Stromal cell of bone marrow (primary cell): ENCODE measurements at places on chromosomes 11 and 22.

DNA sequence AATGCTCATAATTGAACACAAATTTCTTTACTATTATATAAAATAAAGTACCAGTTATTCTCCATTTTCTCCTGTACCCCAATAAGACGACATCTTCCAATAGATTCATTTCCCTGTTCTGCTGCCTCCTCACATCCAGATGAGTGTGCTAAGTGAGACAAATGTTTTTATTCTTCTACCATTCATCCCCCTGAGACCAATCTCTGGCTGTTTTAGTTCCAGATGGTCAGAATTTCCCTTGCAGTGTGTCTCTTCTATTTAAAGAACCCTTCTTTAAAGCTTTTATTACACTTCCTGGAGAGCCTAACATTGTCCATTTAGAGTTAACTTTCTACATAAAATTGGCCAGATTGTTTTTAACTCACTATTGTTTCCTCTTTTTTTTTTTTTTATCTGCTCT lies 41.2 kb upstream of the GLYATL1 start:
- peak; percentile 53 for DNase-seq

- no peak for DNase-seq
These were observed 11.4 kb upstream of the MPPED1 start for GRCh38 chr22:43400449-43400848.

- peak; percentile 93 for DNase-seq
These were observed at the start of gene NEAT1 for GRCh38 chr11:65422633-65423515. Gene NEAT1 (plus strand): TSS chr11:65422798.

- no peak for DNase-seq
These were observed 75.9 kb upstream of the WNT11 start for GRCh38 chr11:76282172-76282571.

GRCh38 chr22:50473855-50474671 lies 772 bp downstream of the SBF1 start:
- DNase-seq = peak; percentile 21

GRCh38 chr11:65834202-65834601 lies 439 bp downstream of the SNX32 start:
- DNase-seq = no peak

GRCh38 chr22:22884010-22884887 lies 3.4 kb upstream of the IGLL5 start:
- DNase-seq = peak; percentile 34

DNA sequence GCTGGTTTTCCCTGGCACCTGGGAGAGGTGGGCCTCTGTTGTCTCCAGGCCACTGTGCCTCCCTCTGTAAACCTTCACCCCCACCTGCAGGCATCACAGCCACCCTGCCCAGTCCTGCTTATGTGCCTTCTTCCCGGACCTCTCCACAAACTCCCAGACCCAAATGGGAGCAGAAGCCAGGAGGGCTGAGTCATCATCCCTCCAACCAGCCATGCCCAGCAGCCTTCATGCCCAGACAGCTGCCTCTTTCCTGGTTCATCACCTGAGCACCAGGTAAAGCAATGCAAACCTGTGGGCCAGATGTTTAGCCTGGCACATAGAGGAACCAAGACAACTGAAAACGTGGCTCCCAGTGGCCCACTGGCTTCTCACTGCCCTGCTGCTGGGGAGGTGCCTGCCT lies 2.1 kb upstream of the TMPRSS4 start:
- no peak for DNase-seq

DNA sequence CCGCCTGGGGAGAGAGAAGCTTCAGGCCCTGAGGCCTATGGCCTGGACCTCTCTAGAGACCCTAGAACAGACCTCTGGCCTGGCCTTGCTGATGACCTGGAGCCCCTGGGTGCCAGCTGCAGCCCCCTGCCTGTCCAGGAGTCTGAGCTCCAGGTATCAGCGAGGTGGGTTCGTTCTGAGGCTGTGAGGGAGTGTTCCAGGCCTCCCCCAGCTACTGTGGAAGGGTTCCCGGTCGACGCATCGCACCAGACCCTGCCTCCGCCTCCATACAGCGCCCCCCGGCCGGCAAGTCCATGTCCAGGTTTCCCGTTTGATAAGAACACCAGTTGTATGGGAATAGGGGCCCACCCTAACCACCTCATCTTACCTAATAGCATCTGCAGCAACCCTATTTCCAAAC lies 111.1 kb downstream of the KCNQ1 start:
- DNase-seq = no peak

DNA sequence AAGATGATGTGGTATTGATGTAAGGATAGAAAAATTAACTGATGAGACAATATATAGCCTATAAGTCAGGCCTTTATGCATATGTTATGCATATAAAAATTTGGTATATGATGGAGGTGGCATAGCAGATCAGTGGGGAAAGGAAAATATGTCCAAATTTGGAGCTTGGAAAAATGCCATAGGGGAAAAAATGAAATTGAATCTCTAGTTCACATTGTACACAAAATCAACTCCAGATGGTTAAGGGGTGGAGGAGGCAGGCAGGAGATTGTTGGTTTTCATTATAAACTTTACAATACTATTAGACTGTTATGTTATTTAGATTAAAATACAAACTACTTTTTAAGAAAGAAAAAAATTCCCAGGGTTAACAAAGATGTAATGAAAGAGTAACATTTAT lies 15.1 kb upstream of the CD3E start:
- no peak for DNase-seq

DNA sequence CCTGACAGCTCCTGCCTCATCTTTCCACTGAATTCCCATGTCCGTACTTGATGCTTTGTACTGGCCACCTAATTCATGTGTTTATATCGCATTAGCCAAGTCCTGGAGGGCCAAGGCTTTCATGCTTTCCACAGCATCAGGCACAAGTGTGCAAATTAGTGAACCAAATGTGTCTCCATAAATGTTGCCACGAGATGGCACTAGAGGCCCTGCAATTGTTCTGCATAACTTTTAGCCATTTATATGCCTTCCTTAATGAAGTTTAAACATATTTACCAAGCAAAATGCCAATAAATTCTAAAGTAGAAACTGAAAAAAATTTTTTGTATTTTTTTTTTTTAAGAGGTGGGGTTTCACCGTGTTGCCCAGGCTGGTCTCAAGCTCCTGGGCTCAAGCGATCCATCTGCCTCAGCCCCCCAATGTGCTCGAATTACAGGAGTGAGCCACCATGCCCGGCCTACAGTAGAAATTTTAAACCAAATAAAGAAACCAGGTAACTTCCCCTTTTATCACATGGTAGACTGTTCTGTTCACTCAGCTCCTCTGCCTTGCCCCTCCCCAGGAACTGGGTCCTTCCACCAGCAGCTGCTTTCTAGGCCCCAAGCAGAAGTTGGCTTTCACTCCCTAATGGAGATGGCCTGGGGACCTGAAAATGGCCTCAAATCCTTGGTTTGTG lies 20.8 kb upstream of the IL18BP start:
- peak; percentile 31 for DNase-seq

GRCh38 chr11:106077609-106078455 lies at the start of gene AASDHPPT:
Gene AASDHPPT (plus strand): TSS chr11:106077662. CDS start chr11:106077711, 49 bp downstream.
- DNase-seq = peak; percentile 12

GRCh38 chr11:102932678-102933077 lies 22.9 kb downstream of the MMP13 start:
- no peak for DNase-seq

DNA sequence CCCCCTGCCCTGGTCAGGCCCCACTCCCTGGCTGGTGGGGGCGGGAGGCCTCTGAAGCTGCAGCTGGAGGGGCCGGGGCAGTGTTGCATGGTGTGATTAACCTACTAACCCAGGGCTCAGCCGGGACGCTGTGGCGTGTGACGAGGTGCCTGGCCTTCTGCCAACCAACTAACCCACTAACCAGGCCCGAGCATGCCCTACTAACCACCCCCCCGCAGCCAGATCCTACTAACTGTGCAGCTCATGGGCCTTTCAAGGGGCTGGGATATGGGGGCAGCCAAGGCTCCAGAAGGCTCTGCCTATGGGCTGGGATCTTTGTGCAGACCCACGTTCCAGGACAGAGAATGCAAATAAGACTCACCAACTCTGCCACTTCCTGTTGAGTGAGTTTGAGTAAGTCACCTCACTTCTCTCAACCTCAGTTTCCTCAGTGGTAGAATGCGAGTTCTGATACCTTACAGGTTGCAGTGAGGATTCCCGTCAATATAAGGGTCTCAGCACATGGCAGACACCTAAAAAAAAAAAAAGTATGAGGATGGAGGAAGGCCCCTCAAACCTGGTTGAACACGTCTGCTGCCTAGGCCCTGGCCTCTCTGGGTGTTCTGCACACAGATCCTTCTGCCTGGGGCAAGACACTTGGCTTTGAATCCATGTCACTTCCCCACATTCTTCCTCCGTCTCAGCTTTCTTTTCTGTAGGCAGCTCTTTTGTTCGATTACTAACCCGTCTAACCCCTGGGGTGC lies 14.1 kb downstream of the MIAT start:
- DNase-seq = no peak

DNA sequence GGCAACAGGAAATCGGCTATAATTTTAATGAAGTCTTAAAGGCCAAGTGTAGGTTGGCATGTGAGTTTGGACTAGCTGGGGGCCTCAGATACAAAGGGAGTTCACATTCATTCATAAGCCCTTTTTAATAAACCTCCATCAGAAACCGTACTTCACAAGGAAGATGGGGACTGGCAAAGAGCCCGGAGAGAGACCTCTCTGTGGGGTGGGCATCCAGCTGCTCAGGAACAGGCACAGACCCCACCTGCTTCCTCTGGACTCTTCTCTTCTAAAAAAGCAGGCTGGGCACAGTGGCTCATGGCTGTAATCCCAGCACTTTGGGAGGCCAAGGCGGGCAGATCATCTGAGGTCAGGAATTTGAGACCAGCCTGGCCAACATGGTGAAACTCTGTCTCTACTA lies 3.9 kb upstream of the ARFGAP3 start:
- no peak for DNase-seq

GRCh38 chr11:44277196-44278090 lies 32.5 kb downstream of the ALX4 start:
- DNase-seq = no peak

GRCh38 chr11:134838708-134839107 lies 426.7 kb upstream of the B3GAT1 start:
- DNase-seq = no peak

- no peak for DNase-seq
These were observed 44.0 kb downstream of the SERPINH1 start for GRCh38 chr11:75606099-75606498.

DNA sequence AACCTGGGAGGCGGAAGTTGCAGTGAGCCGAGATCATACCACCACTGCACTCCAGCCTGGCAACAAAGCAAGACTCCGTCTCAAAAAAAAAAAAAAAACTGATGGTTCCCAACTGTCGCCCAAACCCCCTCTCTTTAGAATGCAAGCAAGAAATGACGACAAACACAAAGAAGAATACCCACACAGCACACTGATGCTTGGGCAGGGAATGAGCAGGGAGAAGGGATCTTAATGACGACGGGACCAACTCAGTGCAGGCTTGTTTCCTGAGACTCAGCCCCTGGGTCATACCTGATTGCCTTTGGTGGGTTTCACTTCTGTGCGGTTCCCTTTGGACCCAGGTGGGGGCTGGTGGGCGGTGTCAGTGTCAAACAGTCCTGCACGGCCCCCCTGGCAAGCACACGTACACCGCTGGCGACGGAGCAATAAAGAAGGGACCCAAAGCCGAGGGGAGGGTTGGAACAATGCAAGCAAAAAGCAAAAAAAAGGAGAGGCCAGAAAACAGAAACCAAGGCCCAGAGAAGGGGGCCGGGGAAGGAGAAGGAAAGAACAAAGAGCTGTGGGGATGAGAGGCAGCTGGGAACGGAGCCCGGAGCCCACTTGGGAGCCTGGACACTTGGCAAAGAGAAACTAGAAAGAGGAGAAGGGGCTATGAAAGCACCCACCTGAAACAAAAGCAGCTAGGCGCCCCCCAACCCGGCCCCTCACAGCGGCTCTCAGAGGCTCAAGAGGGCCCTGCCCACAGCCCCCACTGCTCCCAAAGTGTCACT lies 99.6 kb downstream of the CELSR1 start:
- DNase-seq = no peak

DNA sequence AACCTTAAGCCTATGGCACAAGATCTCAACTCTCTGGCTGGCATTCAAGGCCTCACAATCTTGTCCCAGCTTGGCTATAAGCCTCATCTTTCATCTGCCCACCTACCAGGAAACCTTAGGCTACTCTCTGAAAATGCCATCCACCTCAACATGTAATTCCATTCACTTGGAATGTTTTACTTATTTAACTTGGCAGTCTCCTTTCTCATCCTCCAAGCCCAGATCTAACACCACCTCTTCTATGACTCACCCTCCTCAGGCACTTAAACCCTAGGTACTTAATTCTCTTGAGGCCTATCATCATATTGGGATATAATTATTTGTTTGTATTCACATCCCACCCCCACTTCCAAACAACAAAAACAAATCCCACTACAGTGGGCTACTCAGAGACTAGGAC lies 15.0 kb downstream of the POGLUT3 start:
- DNase-seq = no peak

DNA sequence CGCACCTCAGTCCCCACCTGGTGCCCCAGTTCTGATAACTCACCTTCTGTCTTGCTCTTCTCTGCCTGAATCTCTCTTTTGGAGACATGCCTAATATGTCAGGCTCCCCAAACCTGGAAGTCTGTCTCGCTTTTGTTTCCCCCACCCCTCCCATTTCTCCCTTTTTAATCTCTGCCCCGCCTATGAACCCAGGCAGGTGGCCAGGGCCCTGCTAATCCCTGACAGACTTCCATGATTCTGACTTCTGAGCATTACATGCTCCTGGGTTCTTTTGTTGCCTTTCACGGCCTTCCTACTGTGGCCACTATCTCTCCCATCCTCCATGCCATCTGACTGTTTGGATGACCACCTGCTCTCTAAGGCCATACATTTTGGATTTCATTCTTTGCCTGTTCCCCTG lies 1120.9 kb upstream of the CCDC90B start:
- no peak for DNase-seq

GRCh38 chr22:23259916-23260644 lies 79.8 kb downstream of the BCR start:
- DNase-seq = no peak

- no peak for DNase-seq
These were observed 20.5 kb upstream of the MPPED1 start for GRCh38 chr22:43391306-43391705.

DNA sequence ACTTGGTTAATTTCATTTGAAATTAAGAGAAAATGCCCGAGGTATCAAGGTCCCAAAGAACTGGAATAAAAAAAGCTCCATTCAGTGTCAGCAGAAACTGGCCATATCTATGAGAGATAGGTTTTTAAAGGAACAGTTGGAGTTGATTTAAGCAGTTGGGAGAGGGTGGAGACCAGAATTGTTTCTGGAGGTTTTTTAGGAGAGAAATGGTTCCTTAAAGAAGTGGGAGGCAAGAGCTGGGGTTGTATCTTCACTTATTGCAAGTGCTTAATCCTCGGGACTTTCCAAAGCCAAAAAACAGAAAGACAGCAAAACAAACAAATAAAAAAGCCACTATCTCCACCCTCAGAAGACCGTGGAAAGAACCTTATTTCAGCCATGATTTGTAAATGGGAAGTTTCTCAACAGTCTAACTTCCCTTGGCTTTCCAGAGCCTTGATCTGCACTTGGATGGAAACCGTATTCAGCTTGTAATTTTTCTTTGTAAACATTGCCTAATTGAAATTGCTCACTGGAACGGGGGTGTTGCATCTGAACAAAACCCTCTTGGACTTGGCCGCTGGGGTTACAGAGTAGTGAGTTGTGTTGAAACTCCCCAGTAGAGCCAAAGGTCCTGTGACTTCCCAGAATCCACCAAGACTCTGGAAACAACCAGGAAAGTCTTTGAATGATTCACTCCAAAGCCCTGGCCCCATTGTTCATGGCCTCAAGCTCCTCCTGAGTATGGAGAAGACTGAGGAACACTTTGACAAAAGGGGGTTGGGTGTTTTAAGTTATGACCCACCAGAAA lies 115.6 kb downstream of the SLC1A2 start:
- peak; percentile 95 for DNase-seq

GRCh38 chr22:48942698-48943566 lies 884.7 kb downstream of the BRD1 start:
- no peak for DNase-seq
